ENCODE measurements at places on chromosomes 6 and 20.

- DNase-seq = no peak
Observed at GRCh38 chr20:36959242-36959641, 7.7 kb upstream of the SAMHD1 start.

- DNase-seq = no peak
Observed at GRCh38 chr6:32669240-32669639, 2.8 kb upstream of the HLA-DQB1 start.

- DNase-seq = no peak
Observed at GRCh38 chr6:17714177-17714576, 7.5 kb upstream of the NUP153 start.

DNA sequence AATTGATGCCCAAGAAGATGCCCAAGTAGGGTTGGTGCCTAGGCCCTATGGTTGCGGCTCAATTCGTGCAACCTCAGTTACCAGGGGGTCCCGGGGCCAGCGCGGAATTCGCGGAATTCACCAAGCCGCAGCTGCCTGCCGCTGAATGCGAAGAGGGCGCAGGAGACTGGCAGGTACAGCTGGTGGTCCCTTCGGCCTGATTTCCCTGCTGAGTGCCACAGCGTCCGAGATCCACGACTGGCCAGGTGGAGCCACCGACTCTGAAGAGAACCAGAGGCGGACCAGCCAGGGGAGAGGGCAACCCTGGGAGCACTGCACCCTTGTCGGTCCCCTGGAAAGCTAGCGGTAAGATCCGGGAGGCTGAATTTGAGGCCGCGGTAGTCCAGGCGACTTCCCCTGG is 6.8 kb upstream of the TFAP2D start:
- no peak for DNase-seq

DNA sequence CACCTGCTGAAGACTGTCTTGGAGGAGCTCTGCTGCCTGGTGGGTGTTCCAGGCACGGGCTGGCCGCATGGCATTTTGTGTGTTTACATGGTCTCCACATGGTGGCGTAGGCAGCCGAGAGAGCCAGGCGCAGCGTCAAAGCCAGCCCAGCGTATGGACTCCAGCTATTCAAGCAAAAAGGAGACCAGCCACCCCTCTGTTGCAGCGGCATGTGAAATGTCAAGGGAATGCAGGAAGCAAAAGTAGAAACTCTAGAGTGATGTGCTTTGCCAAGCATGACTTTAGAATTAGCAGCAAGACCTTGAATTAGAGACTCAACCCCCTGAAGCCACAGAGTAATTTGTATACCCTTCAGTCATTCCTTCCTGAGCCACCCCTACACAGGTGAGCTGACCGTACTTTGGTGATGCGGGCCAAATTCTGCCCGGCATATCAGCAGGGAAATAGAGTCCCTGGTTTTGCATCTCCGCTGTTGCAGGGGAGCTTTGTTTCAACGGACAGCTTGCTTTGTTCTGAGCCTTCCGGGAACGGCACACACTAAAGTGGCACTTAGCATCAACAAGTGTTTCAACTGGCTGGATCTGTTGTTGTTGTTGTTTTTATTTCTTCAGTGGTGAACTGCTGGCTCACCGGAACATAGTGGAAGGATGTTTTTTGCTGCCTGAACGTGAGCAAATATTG is 48.5 kb downstream of the FNDC1 start:
- peak; percentile 21 for DNase-seq

DNA sequence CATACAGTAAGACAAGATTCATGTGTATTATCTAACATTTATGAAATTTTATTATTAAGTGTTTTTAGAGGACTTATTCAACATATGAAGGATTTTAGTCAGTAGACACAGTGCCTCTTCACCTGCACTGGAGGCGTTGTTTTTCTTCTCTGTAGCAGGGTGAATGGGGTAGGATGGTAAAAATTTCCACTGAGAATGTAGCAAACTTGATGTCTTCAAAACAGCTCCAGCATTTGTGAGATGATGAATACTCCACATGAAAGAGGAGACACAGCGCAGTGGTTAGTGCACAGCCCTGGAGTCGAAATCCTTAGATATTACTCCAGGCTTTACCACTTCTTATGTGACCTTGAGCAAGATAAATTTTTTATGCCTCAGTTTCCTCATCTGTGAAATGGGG is 110.5 kb upstream of the AHI1 start:
- no peak for DNase-seq

- no peak for DNase-seq
Observed at GRCh38 chr6:31115941-31116560, 1.5 kb downstream of the PSORS1C1 start.

DNA sequence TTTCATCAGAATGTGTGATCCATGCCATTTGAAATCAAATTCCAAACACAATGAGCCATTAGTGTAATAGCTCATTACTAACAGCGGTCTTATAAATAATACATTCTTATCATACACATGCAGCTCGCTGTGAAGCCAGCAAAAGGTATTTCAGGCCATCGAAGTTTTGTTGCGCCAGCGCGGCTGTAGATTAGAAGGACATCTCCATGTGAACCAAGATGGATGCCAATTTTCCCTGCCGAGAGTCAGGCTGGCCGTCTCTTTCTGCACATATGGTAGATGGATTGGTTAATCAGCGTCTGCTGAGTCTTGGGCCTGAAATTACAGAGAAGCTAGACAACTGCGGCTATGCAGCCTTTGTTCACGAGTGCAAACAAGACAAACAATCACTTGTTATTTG is 44.1 kb downstream of the CFAP61 start:
- DNase-seq = no peak

DNA sequence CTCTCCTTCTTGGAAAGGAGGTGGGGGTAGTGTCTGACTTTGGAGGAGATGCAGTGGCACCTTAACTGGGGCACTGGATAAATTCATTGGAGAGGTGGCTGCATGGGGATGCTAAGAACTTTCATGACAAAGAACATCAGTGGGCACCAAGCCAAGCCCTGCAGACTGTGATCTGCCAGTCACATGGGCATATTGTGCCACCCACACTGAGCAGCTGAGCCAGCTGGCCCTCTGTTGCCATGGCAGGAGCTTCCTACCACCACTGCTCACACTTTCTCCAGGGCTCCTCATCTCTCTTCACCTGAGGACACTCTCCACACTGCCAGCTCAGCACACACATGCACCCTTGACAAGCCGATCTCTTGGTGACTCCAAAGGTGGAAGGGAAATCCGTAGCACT is 715.6 kb downstream of the QKI start:
- no peak for DNase-seq

DNA sequence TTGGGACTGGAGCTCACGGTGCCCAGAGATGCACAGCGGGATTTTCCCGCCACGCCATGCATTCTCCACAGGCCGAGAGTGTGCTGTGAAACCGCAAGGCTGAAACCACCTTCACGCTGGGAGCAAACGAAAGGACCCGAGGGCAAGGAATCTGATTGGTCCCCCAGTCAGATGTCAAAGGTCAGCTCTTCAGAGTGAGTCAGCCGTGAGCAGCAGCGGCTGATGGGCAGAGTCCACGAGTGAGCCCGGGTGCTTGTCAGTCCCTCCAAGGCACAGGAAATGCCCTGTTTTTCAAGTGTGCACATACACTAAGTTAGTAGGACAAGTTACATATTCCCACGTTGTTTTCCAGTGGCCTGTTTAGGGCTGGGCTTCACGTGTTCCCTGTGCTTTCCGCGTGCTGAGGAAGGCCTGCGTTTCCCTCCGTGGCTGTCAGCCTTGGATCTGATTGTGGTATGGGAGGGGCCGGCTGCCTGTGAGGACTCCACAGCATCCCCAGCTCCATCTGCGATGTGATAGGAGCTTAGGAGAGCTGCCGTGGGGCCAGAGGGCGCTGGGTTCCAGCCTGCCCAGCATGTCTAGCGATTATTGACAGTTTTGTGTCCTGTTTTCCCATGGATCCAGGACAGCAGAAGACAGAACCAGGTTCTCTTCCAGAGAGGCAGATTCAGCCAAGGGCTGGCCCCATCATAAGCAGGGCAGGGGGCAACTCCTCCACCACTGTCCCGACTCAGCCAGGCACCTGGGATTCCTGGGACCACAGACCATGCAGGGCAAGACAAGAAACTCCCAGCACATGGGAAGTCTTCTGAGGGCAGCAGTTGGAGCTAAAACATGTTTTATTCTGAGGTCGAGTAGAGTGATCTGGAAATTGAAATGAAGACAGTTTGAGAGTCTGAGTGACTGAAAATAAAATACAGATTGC is 38.2 kb upstream of the FRMD1 start:
- DNase-seq = no peak

GRCh38 chr6:17585766-17586490 is 14.2 kb upstream of the FAM8A1 start:
- peak; percentile 4 for DNase-seq

DNA sequence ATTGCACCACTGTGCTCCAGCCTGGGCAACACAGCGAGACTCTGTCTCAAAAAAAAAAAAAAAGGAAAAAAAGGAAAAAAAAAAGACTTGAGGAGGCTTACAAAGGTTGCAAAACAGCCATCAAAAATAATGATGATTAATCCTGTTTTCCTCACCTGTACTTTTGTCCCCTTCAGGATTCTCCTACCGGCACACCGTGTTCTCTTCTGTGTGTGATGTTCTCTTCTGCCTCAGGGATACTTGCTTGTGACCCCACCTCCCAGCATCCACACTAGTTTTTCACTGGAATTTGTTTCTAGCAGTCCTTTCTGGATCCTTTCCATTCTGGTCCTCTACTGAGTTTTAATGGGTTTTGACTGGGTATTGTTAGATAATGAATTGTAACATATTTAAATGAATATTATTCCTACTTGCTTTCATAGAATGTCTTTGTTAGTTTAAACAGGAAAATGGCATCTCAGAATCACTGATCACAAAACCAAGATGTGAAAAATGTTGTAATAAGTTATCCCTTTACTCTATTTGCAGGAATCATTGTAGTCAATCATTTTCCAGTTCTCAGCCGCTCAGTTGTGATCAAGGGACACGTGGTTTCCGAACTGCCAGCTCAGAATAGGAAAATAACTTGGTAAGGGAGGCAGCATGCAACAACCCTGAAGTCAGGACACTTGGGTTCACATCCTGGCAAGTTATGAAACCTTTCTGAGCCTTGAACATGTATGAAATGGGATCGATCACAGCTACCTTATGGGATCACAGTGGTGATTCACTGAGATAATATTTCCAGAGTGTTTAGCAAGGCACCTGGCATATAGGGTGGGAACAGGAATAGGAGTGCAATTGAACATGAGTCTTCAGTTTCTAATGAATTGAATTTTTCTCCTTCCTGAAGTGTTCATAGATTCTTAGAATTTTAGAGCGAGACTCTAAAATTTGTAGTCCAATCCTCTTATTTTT is 8.5 kb downstream of the C6orf89 start:
- DNase-seq = no peak
